ENCODE measurements at places on chromosomes 4 and X. TPM values are rescaled to one million over a fixed set of nuclear protein-coding genes. Genes with fewer than 3 reads are reported as not detected.

The NDNF gene
- 0.08 TPM for total RNA-seq

The ETDA gene
- not detected for total RNA-seq

The CDX4 gene
- total RNA-seq: not detected

DNA sequence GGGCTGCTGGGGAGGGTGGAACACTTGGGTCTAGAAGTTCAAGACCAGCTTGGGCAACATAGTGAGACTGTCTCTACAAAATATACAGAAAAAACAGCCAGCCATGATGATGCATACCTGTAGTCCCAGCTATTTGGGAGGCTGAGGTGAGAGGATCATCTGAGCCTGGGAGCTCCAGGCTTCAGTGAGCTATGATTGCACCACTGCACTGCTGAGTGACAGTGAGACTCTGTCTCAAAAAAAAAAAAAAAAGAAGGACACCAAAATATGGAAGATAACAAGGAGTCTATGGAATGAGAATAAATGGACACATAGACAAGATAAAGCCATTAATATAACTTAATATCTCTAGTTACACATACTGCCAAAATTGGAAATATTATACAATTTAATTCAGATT, 62.7 kb upstream of the IL15 start:
- no peaks in the 10 kb centered on the region for H3K36me3 ChIP-seq
- no peaks in the 10 kb centered on the region for H3K4me1 ChIP-seq
- H3K27ac ChIP-seq: no peak overlapping the region
- H3K4me3 ChIP-seq: no peak overlapping the region
- no peak for DNase-seq
- H3K27me3 ChIP-seq: no peaks in the 10 kb centered on the region

- peaks cover 1% of the 10 kb centered on the region for H3K4me1 ChIP-seq
- no peak within 1 kb of the TSS for H3K4me3 ChIP-seq
- H3K36me3 ChIP-seq: no peaks in the 10 kb centered on the region
- peaks cover 9% of the 10 kb centered on the region for H3K27me3 ChIP-seq
- DNase-seq: no peak
- no peak within 1 kb of the TSS for H3K27ac ChIP-seq
These were observed at the start of gene CXCL5 for GRCh38 chr4:73998040-73999011. Gene CXCL5, minus strand, starts transcription at chr4:73998677. Its CDS starts 96 bp downstream, at chr4:73998581.

GRCh38 chr4:155392481-155393184, 15.9 kb upstream of the MAP9 start:
- H3K36me3 ChIP-seq: no peaks in the 10 kb centered on the region
- no peak for DNase-seq
- no peaks in the 10 kb centered on the region for H3K4me1 ChIP-seq
- H3K27me3 ChIP-seq: peaks cover 6% of the 10 kb centered on the region

GRCh38 chr4:15670576-15670975, 11.1 kb upstream of the FAM200B start:
- peaks cover 22% of the 10 kb centered on the region for H3K4me1 ChIP-seq
- no peak overlapping the region for H3K4me3 ChIP-seq
- H3K27ac ChIP-seq: no peak overlapping the region
- peaks cover 41% of the 10 kb centered on the region for H3K36me3 ChIP-seq
- no peak for DNase-seq

DNA sequence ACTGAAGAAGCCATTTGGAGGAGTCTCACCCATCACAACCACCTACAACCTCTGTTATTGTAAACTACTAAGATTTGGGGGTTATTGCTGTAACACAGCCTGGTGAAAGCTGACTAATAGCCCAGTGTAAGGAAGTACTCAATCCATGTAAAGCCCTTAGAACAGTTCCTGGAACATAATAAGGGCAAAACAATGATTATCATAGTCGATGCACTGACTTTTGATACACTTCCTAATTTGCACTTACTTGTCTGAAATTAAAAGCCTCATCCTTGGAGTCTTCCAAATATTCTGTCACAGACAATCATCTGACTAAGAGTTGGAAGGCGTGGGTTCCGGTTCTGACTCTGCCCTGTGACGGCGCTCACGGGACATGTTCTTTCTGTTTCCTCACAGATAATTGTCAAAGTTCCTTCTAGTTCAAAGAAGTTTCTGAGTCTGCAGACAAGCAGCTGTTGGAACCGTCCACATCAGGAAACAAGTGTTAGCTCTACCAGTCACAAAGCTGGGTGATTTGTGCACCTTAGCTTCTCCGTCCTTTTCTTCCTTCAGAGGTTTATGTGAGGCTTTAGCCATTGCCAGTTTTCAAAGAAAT, 33.4 kb upstream of the RASGEF1B start:
- peak overlapping the region; percentile 37 for H3K4me3 ChIP-seq
- DNase-seq: peak; percentile 72
- no peaks in the 10 kb centered on the region for H3K36me3 ChIP-seq

- H3K36me3 ChIP-seq: peaks cover 2% of the 10 kb centered on the region
- no peak for DNase-seq
- no peaks in the 10 kb centered on the region for H3K27me3 ChIP-seq
- no peak overlapping the region for H3K27ac ChIP-seq
These were observed 52.1 kb downstream of the KLF8 start for GRCh38 chrX:56284269-56284668.

DNA sequence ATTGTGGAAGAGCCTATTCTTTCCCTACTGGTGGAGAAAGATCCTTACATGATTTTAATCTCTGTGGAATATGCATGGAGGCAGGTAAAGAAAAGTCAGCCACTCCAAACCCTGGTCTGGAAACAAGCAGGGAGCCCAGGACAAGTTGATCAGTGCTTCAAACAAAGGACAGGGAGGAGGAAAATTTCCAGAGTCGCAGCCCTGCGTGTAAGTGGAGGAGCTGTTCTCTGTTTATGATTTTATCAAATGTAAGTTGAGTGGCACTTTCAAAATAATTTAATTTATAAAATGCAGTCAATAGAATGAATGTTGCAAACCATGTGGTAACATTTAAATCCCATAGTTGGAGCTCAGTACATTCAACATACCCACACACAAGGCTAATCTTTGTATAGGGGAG, 57.0 kb downstream of the SLC34A2 start:
- no peak overlapping the region for H3K4me3 ChIP-seq
- no peak overlapping the region for H3K27ac ChIP-seq

DNA sequence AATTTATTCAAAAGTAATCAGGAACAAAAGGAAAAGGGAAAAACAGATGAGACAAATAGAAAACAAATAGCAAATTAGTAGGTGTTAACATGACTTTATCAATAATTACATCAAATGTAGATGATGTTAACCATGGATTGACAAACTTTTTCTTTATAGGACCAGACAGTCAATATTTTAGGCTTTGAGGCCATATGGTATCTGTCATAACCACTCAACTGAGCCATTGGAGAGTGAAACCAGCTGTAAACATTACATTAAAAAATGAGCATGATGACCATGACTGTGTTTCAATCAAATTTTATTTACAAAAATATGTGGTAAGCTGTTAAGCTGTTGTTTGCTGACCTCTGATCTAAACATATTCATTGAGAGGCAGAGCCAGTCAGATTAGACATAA, 118.5 kb upstream of the NWD2 start:
- H3K27ac ChIP-seq: no peak overlapping the region
- no peak overlapping the region for H3K4me3 ChIP-seq
- DNase-seq: no peak
- H3K27me3 ChIP-seq: no peaks in the 10 kb centered on the region

- H3K27me3 ChIP-seq: no peaks in the 10 kb centered on the region
- DNase-seq: no peak
- H3K27ac ChIP-seq: peak overlapping the region; percentile 69
- H3K4me3 ChIP-seq: peak overlapping the region; percentile 88
These were observed 3.2 kb downstream of the TMEM165 start for GRCh38 chr4:55398966-55399365.

DNA sequence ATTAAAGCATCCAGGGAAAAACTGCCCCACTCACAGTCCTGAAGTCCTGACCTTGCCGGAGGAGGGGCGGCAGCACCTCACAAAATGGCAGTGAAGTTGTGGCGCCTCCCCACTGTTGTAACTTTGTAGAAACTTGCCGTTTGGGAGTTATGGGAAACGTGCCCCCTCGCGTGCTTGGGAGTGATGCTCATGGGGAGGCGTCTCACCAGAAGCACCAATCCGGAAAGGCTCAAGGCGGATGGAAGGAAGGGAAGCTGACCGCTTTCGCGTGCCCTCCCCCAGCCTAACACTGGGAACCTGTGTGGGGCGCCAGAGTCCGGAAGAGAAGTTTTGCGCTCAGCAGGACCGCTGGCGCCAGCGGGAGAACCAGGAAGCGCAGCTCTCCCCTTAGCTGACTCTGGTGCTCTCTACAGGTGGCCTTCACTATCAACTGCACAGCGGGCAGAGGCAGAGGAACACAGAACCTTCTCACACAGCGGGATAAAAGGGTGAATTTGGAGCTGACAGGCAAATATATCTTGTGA, at the start of the genes CT45A10 and SAGE1:
TSS of gene CT45A10 (minus strand) at position 151 of the 524 bp plus-strand sequence. CDS start 8,100 bp downstream, outside the sequence.
TSS of gene SAGE1 (plus strand) at position 423 of the 524 bp plus-strand sequence. CDS start 2,527 bp downstream, outside the sequence.
- H3K36me3 ChIP-seq: no peaks in the 10 kb centered on the region
- no peaks in the 10 kb centered on the region for H3K4me1 ChIP-seq
- H3K4me3 ChIP-seq: no peak within 1 kb of the TSS
- H3K27me3 ChIP-seq: no peaks in the 10 kb centered on the region

DNA sequence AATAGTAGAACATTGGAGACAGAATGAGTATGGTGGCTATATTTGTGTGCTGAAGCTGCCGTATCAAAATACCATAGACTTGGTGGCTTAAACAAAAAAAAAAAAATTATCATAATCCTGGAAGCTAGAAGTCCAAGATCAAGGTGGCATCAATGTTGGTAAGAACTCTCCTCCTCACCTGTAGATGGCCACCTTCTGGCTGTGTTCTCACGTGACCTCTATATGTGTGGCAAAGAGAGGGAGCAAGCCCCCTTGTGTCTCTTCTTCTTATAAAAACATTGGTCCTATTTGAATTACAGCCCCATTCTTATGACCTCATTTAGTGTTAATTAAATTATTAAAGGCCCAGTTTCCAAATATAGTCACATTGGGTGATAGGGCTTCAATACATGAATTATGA, 1640.9 kb upstream of the PCDH7 start:
- no peaks in the 10 kb centered on the region for H3K4me1 ChIP-seq
- H3K27me3 ChIP-seq: no peaks in the 10 kb centered on the region
- no peak for DNase-seq

GRCh38 chr4:107304699-107305286, 268.7 kb upstream of the DKK2 start:
- no peaks in the 10 kb centered on the region for H3K36me3 ChIP-seq
- no peaks in the 10 kb centered on the region for H3K27me3 ChIP-seq
- DNase-seq: no peak
- H3K27ac ChIP-seq: no peak overlapping the region

- peaks cover under 1% of the 10 kb centered on the region for H3K36me3 ChIP-seq
- no peaks in the 10 kb centered on the region for H3K27me3 ChIP-seq
- no peak overlapping the region for H3K27ac ChIP-seq
- DNase-seq: no peak
These were observed 18.4 kb downstream of the SLC38A5 start for GRCh38 chrX:48451708-48452107.

DNA sequence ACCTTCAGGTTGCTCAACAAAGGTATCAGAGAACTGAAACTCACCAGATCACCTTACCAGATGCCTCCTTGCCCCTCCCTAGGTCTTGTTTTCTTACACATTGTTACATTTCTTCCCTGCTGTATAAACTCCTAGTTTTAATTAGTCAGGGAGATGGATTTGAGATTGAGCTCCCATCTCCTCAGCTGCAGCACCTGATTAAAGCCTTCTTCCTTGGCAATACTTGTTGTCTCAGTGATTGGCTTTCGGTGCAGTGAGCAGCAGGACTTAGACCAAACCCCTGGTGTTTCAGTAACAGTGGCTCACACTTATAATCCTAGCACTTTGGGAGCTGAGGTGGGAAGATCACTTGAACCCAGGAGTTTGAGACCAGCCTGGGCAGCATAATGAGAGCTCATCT, 42.5 kb upstream of the KLHL8 start:
- H3K4me3 ChIP-seq: no peak overlapping the region
- no peaks in the 10 kb centered on the region for H3K36me3 ChIP-seq
- no peaks in the 10 kb centered on the region for H3K4me1 ChIP-seq
- H3K27ac ChIP-seq: no peak overlapping the region
- H3K27me3 ChIP-seq: peaks cover 12% of the 10 kb centered on the region

All from activated CD8-positive, alpha-beta T cell treated with anti-CD3 and anti-CD28 coated beads, Interleukin-2, amount 10 ng/mL, durations not matched to agents 7 days and 5 days (primary cell).